ENCODE measurements at places on chromosomes 3 and 15. TPM values are rescaled to one million over a fixed set of nuclear protein-coding genes. Genes with fewer than 3 reads are reported as not detected.

DPPA4 gene
- 0.16 TPM for total RNA-seq

LIPH gene
- 10.1 TPM for total RNA-seq

CTXN2 gene
- not detected for total RNA-seq

TIMP4 gene
- total RNA-seq = 1.3 TPM

KCNMB3 gene
- 6.6 TPM for total RNA-seq

COL6A5 gene
- total RNA-seq = 6.1 TPM

PSMA4 gene
- total RNA-seq = 194 TPM

AHSG gene
- 0.26 TPM for total RNA-seq

CNTN3 gene
- total RNA-seq = 27.1 TPM

LDHAL6B gene
- not detected for total RNA-seq

DNA sequence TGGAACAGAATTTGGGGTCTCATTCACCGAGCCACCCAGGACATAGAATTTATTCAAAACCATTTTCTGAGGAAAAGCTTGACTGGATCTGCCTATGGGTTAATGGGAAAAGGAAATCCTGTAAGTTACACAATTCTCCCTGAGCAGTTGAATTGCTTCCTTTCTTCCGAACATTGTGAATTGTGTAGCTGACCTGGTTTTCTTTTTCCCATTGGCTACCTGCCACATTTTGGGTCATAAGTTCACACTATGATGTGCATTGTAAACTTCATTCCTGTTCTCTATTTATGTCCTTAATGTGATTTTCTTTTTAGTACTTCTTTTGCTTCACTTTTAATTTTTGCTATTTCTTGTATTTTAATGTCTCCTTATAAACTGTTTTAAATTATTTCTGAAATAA, 386.0 kb upstream of the LRRC3B start:
- DNase-seq = no peak

DNA sequence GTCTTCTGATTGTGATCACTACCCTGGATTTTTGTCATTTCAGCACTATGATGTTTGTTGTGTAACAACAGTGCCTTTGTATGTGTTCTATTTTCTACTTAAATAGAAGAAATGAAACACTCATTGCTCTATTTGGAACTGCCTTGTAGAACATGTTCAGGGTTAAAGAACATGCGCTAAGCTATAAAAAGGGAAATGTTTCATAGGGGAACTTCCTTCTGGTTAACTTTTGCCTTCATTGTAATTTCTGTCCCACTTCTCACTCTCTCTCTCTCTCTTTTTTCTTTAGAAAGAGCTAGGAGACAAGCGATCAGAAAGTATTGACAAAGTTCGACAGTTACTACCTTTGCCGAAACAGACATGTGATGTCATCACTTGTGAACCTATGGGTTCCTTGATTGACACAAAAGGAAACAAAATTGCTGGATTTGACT, at the start of gene P2RY12:
TSS of gene P2RY12 (minus strand) at position 13 of the 434 bp plus-strand sequence. CDS start 45,908 bp downstream, outside the sequence.
- DNase-seq = no peak

- DNase-seq = no peak
These were observed 29.4 kb downstream of the NBEAL2 start for GRCh38 chr3:47008851-47009224.

DNA sequence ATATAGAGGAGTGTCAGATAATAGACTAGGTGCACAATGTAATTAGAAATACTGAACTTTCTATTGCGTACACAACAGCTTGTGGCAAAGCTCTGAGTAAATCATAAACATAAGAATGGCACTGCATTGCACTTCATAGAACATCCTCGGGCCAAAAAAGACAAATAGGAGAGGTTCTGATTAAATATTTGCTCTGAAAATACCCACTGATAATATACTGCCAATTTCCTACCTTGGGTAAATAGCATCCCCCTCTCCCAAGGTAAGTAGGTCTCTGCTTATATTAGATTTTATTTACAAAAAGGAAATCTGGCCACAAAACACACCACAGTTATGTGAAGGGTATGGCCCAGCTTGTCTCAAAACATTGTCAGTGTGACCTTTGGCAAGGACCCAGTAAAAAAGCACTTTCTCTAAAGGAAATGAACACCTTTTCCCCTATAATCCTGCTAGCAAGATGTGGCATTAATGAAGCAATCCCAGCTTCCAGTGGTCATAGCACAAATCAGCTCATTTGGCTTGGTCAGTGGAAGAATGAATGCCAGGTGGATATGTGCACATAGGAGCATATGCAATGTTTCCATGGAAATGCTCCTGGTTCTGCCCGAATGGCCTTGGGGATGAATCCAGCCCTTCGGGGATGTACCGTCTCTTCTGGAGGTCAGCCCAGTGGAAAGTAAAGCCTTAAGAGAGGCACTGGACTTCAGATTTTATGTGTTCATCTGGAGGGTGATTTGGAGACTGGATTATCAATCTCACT, 315.9 kb downstream of the LSAMP start:
- DNase-seq = no peak

- peak; percentile 47 for DNase-seq
These were observed 56.0 kb upstream of the FAM3D start for GRCh38 chr3:58722561-58722960.

DNA sequence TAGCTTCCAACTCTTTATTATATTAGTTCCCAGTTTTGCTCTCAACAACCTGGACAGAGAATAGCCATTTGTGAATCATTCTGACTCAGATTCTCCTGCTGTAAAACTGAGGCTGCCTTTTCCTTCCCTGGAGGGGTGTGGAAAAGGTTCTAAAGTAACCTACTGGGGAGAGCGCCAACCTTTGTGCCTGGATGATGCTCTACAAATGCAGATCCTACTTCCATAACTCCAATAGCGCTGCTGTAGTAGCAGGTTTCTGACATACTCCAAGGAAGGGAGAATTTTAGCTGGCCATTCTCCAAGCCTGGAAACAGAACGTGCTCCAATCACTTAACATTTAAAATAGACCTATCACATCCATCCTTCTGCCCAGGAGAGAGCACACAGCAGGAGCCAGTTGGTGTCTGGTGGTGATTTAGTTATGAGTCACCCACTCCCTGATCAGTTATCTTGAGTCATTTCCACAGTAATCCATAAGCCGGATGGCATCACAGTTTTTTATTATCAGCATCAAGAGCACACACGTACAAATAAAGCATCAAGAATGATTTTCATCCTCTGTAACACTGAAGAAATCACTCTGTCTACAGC, 38.3 kb downstream of the MYH15 start:
- no peak for DNase-seq

GRCh38 chr3:194067949-194068362, 68.0 kb upstream of the HES1 start:
- DNase-seq = no peak

DNA sequence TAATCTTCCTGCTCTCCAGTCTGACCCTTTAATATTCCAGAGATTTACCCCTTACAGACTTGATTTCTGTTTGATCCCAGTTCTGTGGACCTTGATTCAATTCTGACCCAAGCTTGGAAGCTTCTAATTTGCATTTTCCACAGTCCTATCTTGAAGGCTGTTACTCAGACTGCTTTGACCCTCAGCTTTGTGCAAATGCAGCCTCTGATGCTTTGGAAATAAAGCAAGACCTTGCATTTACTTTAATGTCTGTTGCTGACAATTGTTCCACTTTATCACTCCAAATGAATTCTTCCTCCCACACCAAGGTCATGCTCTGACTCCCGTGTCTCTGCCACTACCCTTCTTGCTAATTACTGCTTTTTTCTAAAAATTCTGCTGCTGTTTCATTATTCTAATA, 886.0 kb downstream of the TUSC7 start:
- DNase-seq = no peak

DNA sequence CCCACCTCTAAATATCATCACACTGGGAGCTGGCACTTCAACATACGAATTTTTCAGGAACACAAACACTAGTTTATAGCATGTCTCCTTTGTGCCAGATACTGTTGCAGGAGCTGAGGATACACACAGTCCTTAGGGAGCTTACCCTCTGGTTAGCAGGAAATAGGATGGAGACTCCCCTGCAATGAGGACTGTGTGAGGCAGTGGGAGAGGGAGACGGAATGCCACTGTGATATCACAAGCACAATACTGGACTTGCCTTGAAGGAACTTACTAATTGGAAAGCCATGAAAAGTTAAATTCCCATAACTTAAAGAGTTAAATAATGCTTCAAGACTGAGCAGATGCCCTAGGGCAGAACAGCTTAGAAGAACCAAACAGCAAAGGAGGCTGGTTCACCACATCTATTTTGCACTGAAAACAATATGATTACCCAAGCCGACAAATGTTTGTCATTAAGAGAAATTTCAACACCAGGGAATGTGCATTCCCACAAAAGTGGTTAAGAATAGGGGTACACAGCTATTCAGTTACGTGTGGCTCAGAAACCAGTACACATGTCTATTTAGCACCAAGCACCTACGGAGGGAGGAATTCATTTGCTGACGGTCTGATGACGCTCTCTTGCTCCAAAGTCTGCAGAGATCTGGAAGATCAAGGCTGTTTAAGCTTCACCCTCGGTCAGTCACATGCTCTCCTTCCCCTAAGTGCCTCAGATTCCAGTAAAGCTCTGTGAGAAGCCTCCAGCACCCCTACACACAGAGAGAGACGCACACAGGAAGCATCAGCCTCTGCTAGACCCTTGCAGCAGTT, 5.2 kb downstream of the TBC1D2B start:
- DNase-seq = no peak

- DNase-seq = no peak
These were observed 274.7 kb upstream of the CTNNB1 start for GRCh38 chr3:40924559-40925141.

DNA sequence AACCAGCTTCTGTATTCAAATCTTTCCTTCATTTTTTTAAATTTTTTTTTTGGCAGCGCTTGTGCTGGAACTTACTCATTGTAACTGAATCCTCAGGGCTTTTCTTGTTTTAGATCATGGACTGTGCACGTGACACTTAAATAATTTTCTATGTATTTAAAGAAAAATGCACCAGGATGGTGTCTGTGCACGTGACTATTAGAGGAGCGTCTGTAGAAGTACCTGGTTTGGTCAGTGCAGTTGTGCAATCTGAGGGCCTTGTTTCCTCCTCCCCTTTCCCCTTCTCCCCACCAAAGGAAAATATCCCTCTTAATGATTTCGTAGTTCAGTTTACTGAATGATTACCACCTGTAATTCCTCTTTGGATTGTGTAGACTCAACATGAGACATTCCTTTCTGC, 31.3 kb downstream of the EDEM1 start:
- no peak for DNase-seq

DNA sequence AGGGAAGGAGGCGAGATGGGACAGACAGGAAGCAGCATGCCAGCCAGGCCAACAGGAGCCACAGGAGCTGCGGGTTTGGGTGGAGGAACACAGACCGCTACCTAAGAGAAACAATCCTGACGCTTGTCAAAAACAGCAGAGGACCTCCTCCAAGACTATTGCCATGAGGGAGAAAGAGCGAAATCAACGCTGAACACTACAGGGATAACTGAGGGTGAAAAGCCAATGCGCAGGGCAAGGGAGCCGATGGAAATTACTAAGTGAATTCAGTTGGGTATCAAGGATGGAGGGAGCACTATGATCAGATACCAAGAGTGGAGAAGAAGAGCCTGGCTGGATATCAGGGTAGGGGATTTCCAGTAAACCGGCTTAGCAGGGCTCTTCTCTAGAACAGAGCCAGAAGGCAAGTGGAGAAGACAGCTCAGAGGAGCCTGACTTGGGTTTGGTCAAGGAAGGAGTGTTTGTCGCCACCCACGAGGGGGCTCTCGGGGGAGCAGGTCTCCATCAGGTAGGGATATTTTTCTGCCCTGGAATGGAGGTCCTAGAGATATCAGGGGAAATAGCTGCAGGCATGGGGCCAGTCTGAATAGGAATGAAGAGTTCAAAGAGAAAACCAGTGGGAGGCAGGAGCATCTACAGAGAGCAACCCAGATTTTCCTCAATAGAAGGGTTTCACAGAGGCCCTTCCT, 48.4 kb downstream of the SLC41A3 start:
- no peak for DNase-seq

DNA sequence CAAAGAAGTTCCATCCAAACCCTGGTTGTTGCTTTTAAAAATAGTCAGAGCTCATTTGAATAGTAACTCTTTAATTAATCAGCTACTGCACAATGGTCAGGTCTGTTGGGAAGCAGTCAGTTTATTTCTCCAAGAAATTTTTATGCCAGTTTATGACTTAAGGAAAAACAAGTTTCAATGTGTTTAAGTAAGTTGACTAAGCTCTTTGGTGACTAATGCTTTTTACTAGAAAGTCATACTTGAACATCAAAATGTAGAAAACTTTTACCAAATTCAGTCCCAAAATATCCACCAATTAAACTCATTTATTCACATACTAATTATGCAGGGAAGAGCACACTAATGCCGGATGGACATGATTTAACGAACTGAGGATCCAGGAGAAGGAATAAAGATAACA, 22.1 kb downstream of the PRICKLE2 start:
- DNase-seq = no peak

DNA sequence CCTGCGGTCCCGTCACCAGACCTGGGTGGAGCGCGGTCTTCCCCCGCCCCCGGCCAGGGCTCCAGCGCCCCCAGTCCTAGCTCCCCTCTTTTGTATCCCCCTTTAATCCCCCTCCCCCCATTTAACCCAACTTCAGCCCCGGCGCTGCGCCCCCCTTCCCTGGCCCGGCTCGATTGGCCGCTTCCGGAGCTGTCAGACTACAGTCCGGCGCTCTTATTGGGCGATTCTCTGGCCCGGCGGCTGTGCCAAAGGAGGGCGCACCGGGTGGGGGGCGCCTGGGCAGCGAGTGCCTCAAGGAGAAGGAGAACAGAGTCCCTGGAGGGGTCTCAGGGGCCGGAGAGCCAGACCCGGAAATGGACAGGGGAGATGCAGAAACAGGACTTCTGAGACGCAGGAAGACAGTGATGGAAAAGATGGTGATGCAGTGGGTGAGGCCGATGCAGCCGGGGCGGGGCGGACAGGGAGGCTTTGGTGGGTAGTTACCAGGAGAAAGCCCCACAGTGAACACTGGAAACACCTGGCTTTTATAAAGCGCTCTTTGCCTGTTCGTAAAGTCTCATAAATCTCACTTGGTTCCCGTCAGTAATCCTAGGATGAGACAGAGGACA, 1.2 kb upstream of the ADCY5 start:
- DNase-seq = no peak

DNA sequence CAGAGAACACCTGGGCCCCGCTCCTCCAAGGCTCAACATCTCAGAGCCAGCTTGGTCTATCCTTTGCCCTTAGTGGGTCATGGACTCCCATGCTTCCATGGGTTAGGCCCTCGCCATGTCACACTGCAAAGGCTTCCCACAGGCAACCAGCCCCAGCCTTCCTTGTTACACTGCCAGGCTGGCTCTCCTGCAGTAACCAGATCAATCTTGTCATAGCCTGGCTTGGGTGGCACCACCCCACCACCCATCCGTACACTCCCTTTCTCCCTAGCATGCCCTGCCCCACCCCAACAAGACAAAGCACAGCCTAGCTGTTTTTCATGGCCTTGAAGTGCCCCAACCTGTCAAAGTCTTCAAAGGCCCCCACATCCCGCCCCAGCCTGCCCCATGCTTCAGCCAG, 30.5 kb downstream of the CA12 start:
- no peak for DNase-seq

GRCh38 chr3:113783463-113783862, 36.6 kb downstream of the ATP6V1A start:
- DNase-seq = no peak

- DNase-seq = no peak
These were observed 30.0 kb downstream of the CFAP100 start for GRCh38 chr3:126424751-126425150.
